T-helper 22 cell (primary cell): ENCODE measurements at places on chromosomes 3 and 15.

GRCh38 chr3:62997369-62997768 lies 122.2 kb upstream of the CADPS start:
- no peak for DNase-seq

DNA sequence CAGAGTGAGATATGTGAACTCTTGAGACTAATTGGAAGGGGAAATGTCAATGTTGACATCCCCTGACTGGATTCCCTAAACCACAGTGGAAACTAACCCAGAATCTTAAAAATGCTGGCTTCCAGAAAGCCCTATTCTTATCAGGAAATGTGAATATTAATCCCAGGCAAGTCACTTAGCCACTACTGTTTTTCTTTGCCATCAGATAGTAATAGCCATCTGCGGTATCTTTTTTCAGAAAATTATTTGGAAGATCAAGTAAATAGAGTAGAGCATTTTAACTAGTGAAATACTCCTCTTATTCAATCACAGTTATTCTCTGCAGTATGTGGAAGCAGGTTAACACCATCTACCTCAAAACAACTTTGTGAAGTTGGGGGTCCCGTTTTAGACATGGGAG lies 318.9 kb downstream of the RORA start:
- DNase-seq = no peak

GRCh38 chr3:190495796-190496195 lies 18.1 kb upstream of the IL1RAP start:
- no peak for DNase-seq

- no peak for DNase-seq
These were observed 199.8 kb downstream of the THSD4 start for GRCh38 chr15:71314956-71315537.

DNA sequence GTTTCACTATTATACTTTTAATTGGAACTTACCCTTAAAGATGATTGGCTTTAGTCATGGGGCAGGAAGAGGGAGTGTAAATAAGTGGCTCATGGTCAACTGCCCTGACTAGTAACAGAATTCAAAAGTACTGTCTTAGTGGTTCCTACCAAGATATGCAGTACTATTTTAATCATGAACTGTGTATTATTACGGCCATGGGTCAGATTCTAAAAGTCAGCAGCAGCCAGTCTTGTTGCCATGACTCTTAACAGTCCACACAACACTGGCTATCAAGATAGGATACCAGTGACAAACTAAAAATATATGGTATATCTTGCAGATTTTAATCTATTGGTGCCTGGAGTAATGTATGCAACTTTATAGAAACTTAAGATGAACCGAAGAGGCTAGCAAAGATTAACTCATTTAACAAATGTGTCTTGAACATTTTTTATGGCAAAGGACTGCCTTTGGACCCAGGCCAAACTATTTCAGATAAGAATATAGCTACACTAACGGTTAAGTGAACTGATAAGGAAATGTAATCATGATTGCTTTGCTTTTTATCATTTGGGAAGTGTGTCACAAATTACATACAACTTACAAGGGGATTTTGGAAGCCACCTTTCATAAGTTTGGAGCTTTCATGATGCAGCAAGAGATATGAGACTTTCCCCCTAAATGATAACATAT lies 163.7 kb downstream of the TCF12 start:
- no peak for DNase-seq

- DNase-seq = no peak
These were observed 67.6 kb downstream of the SSUH2 start for GRCh38 chr3:8576841-8577571.

- DNase-seq = no peak
These were observed 20.7 kb downstream of the HAPLN3 start for GRCh38 chr15:88874684-88875083.

DNA sequence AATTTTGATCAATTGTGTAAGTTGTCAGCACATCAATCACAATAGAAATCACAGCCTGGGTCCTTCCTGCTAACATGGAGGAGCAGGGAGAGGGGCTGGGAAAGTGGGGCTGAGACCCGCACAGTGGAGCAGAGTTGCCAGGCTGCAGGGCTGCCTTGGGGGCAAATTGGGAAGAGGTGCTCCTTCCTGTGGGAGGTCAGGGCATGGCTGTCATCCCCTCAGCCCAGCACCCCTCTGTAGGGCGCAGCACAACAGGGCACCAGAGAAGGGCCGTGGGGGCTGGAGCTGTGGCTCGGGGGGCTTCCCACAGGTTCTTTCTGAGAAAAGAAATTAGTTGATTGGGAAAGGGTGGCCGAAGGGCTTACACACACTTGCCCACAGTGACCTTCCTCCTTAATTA lies 126.3 kb downstream of the NSMCE3 start:
- DNase-seq = no peak

- no peak for DNase-seq
These were observed 186.3 kb downstream of the FEZF2 start for GRCh38 chr3:62187022-62187431.

GRCh38 chr3:30770387-30770786 lies 124.1 kb downstream of the GADL1 start:
- DNase-seq = no peak

GRCh38 chr3:132037581-132037980 lies 2.8 kb upstream of the CPNE4 start:
- DNase-seq = no peak

DNA sequence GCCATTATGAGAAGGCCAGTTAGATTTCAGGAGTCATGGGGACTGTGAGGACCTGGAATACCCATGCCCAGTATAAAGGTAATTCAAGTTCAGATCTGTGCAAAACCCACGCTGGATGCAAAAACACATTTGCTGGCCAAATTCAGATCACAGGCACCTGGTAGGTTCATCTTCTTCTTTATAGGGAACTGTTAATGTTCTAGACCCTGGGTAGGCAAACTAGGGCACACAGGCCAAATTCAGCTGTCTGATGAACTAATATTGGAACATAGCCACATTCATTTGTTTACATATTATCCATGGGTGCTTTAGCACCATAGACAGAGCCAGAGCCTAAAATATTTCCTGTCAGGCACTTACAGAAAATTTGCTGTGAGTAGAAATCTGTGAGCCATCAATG lies 241.4 kb downstream of the PTPRG start:
- no peak for DNase-seq

DNA sequence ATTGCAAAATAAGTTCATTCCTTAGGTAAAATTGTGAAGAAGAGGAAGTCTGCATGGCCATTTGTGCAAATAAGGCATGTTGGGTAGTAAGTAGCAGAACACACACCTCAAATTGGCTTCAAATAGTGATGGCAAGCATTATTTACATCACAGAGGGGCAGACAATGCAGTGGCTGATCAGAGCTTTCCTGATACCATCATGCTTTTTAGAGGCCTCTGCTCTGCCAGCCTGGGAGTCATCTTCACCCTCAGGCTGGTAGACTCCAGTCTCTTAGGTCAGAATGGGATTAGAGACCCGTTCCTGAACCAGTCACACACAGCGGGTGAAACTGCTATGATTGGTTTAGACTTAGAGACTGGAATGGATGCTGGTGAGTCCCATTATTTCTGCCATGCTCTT lies 396.0 kb upstream of the MCTP2 start:
- DNase-seq = no peak

DNA sequence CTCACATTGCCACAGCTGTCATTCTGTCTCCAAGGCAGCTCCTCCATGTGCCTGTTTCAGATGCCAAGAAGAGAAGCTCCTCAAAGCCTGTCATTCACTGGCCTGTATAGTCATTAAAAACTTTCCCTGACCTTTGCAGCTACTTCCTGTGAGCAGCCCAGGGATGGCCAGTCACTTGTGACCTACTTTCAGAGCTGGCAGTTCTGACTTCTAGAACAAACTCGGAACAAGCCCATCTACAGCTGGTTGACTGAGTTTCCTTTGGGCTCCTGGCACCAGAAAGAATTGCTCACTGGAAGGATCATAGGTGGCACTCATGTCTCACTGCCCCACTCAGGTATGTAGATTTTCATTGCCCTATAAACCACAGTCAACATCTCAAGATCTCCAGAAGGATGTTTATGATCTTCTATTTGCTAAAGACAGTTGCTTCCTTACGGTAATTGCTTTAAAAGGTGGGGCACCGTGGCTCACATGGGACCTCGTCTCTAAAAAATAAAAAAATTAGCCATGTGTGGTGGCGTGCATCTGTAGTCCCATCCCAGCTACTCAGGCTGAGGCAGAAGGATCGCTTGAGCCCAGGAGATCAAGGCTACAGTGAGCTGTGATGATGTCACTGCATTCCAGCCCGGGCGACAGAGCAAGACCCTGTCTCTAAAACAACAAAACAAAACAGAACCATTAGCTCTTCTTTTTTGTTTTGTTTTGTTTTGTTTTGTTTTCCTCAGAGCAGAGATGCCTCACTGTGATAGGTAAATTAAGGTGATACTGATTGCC lies 11.2 kb upstream of the ATP13A3 start:
- no peak for DNase-seq

- DNase-seq = no peak
These were observed 8.8 kb downstream of the GPR87 start for GRCh38 chr3:151307583-151308488.

GRCh38 chr3:87045473-87045872 lies 54.5 kb upstream of the VGLL3 start:
- no peak for DNase-seq

- no peak for DNase-seq
These were observed 234.0 kb downstream of the MYRIP start for GRCh38 chr3:40043444-40043755.

DNA sequence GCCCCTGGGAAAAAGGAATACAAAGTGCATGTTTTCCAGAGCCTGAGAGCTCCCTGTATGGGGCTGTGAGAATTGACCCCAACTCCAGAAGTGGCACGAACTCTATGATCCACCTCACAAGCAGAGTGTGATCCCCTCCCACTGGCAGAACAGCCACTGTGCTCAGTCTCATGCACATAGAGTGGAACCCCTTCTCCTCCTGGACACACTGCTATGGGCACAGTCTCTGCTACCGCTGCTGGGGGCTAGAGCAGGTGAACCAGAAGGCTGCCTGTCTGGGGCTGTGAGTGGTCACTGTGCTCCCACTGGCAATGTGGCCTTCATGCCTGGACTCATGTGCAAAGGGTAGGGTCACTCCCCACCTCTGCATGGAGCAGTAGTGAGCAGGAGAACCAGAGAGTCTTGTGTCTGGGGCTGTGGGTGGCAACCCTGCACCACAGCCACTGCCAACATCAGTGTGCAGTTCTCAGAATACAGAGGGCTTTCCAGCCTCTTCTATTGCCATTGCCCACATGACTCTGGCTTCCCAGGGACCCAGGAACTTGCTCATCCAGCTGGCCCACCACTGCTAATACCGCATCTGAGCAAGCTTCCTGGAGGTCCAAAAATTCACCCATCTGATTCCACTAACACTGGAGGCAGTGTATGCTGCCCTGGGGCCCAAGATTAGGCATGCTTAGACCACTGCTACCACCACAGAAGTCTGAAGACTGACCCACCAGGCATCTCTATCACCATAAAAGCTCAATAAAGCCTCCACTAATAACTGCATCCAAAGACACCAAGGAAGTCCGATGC lies 343.7 kb upstream of the SOX14 start:
- DNase-seq = no peak

- DNase-seq = no peak
These were observed 3.4 kb downstream of the HYAL3 start for GRCh38 chr3:50295553-50296431.

DNA sequence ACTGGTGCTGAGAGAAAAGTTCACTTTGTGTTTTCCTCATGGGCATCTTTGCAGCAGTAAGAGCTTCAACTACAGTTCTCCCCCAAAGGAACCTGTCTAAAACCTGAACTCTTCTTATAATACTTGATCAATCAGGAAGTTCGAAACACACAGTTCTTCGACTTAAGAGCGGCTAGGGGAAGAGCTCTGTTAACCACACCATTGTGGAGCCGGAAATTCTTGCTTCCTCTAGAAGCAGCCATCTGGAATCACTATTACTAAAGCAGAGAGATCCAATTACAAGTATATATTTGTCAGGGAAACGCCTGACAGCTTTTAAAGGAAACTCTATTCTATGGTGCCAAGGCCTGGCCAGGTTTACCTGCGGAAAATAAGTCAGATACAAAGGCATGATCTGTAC lies 337.3 kb upstream of the CBLB start:
- DNase-seq = no peak

- no peak for DNase-seq
These were observed 56.6 kb upstream of the KLF13 start for GRCh38 chr15:31269816-31270575.

- DNase-seq = no peak
These were observed 62.7 kb downstream of the PDE8A start for GRCh38 chr15:85044251-85044853.

- DNase-seq = no peak
These were observed 246.1 kb downstream of the SHQ1 start for GRCh38 chr3:72601983-72602750.

DNA sequence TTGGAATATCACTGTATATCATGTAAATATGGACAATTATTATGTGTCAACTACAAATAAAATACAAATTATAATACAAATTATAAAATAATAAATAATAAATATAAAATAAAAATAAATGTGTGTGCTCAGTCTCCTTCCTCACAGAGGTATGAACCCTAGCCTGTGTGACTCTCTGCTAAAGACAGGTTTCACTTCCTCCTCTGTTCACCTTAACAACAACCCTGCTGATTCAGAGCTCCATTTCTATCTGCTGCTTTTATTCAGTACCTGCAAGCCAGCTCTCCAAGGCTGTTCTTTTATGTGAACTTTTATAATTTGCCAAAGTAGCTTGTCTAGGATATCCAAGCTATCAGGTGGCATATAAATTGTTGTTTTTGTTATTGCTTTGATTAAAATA lies 610.7 kb upstream of the GRM7 start:
- DNase-seq = no peak

DNA sequence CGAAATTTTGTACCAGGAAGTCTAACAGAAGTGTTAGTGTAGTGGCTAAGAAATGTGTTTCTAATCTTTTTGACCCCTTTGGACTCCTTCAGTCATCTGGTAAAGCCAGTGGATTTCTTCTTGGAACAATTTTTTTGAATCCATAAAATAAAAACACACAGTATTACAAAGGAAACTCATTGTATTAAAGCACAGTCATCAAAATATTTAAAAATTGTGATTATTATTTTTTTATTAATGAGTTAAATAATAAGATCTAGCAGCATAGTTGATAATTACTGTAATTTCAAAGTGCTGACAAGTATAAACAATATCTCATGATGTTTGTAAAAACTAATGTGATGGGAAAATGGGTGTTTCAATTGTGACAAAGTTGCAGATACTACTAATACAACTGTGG lies 72.2 kb upstream of the LRRC3B start:
- no peak for DNase-seq

DNA sequence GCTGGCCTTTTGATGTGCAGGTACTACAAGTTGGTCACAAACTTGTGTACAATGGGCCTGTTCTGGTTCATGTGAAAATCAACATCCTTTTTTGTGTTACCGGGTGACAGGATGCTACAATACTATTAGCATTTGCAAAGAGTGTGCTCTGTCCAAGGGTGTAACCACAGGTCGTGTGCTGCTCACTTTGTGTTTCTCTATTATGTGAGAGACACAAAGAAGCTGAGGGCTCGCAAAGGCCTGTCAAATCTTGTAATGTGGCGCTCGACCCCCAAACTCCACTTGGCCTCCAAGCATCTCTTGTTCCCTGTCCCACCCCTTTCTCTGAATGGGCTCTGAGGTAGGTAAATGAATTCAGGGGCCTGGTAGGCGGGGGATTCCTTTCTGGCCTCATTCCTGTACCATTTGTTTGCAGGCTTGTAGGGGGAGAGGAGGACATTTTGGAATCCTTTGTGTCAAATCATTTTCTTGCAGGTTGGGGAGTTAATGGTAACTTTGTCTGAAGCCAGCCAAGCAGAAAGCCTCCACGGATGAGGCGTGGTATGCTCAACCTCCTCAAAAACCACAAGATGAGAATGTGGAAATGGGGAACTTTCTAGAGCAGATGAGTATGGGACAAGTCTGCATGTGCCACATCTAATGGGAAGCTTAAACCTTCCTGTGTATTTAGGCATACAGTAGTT lies 109.1 kb downstream of the OPA1 start:
- DNase-seq = no peak

- DNase-seq = no peak
These were observed 62.9 kb upstream of the XCR1 start for GRCh38 chr3:46090161-46090591.
